ENCODE measurements at places on chromosomes 3 and 15.

- H3K36me3 ChIP-seq: no peaks in the 10 kb centered on the region
- H3K4me3 ChIP-seq: no peak overlapping the region
- no peak for DNase-seq
- no peaks in the 10 kb centered on the region for H3K27me3 ChIP-seq
- H3K27ac ChIP-seq: no peak overlapping the region
- peaks cover 5% of the 10 kb centered on the region for H3K4me1 ChIP-seq
Measured at GRCh38 chr15:69590201-69590710, 137.6 kb downstream of the RPLP1 start.

DNA sequence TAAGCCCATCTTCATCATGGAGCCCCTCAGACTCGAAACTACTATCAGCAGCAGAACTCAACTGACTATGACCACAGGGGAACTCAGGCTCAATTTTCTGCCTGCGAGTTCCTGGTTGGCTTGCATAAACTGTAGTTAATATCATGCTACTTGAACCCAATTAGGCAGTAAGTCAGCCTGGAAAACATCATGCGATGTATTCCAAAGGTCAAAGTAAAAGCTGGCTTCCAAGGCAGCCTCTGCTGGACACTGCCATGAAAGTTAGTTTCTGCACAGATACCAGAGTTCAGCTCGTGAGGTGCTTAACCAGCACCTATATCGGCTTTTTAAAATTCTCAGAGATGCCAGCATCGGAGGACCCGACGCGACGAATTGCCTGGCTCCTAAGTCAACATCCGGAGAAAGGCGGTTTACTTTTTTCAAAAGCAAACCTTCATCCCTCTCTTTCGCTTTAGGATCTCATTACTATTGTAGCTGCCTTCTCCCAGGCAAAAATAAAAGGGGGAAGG lies 3.8 kb downstream of the ANP32A start:
- peak overlapping the region; percentile 99 for H3K27ac ChIP-seq
- peak; percentile 31 for DNase-seq
- peaks cover 30% of the 10 kb centered on the region for H3K36me3 ChIP-seq
- H3K4me3 ChIP-seq: peak overlapping the region; percentile 96
- peaks cover 48% of the 10 kb centered on the region for H3K4me1 ChIP-seq

- H3K27me3 ChIP-seq: peaks cover 9% of the 10 kb centered on the region
- H3K4me1 ChIP-seq: no peaks in the 10 kb centered on the region
- H3K27ac ChIP-seq: no peak overlapping the region
- no peak for DNase-seq
- H3K4me3 ChIP-seq: no peak overlapping the region
Measured at GRCh38 chr15:86221119-86221518, 141.4 kb downstream of the AGBL1 start.

DNA sequence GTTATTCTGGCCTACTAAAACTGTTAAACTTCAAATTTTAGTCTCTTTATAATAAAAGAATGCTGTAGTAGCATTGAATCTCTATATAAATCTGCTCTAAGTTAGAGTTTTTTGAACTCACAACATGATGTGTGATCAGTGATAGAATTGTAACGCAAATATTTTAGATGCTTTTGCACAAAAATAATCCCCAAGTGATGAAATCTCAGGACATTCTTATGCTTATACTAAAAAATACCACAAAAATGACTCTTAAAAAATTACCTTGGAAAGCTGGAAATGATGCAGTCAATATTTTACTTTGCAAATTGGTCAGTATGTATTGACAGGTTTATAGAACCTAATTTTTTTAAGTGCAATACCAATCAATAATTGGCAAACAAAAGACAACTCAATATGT lies 375.3 kb downstream of the TBC1D5 start:
- peaks cover 16% of the 10 kb centered on the region for H3K36me3 ChIP-seq
- H3K4me3 ChIP-seq: no peak overlapping the region
- no peaks in the 10 kb centered on the region for H3K27me3 ChIP-seq
- H3K4me1 ChIP-seq: no peaks in the 10 kb centered on the region
- H3K27ac ChIP-seq: no peak overlapping the region
- DNase-seq: no peak

DNA sequence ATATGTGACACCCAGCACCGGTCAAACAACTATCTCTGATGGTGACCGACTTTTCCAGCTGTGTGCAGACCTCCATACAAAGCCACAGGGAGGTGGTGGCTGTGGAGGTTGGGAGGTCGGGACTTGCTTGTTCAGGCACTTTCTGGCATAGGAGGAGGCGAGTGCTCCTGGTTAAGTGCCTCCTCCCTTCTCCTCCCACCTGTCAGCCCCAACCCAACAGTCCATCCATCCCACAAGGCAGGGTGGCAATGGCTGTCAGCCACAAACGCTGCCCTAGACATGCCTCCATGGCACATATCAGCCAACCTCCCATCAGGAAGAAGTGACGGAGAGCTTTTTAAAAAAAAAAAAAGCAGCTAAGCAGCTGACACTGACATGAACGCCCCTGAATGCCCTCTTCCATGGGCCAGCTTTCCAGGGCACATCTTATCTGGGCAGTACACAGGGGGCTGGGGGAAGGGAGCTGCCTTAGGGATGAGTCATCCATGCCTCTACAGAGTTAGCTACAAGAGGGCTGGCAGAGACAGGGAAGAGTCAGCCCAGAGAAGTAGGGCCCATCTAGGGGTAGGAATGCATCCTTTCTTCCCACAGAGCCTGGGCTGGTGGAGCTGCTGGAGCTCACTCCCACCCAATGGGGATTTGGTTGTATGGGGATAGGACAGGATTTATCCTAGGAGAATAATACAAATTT lies 41.2 kb downstream of the CCDC12 start:
- peaks cover 20% of the 10 kb centered on the region for H3K36me3 ChIP-seq
- H3K27ac ChIP-seq: no peak overlapping the region
- no peak overlapping the region for H3K4me3 ChIP-seq
- H3K4me1 ChIP-seq: peaks cover 47% of the 10 kb centered on the region
